ENCODE measurements at places on chromosomes 6 and 20.

GRCh38 chr6:160742090-160742489 lies 40.0 kb downstream of the PLG start:
- DNase-seq = no peak

DNA sequence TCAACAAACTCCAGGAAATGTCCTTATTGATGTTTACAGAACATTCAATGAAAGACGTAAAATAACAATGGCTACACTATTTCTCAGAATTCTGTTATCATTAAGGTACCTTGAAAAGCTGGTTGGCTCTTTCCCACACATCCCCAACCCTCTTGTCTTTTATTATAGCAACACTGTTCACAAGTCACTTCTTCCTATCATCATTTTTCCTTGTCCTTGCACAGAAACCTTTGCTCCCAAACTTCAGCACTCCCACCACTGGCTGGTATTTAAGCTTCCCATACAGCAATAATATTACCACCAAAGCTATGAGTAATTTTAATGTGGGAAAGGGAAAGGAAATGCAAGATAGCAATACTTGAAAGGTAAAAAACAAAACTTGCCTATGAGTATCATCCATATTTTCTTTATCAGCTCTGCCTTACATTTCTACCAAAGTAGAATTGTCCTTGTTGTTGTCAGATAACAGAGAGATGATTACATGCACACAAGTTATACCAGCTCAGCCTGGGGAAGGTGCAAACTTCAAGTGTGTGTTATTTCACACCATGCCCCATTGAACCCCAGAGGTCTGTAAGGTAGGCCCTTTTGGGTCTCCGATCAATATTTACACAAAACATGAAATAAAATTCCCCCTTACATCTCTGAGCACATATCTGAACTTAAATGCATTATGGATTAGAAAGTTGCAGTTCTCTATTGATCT lies 32.2 kb downstream of the ARHGAP18 start:
- no peak for DNase-seq

- DNase-seq = no peak
These were observed 142.0 kb upstream of the ZNF217 start for GRCh38 chr20:53735536-53736050.

- no peak for DNase-seq
These were observed at the start of gene CALHM5 for GRCh38 chr6:116511424-116512110. CALHM5 (plus strand) TSS chr6:116511639; CDS start chr6:116511697, 58 bp downstream.

DNA sequence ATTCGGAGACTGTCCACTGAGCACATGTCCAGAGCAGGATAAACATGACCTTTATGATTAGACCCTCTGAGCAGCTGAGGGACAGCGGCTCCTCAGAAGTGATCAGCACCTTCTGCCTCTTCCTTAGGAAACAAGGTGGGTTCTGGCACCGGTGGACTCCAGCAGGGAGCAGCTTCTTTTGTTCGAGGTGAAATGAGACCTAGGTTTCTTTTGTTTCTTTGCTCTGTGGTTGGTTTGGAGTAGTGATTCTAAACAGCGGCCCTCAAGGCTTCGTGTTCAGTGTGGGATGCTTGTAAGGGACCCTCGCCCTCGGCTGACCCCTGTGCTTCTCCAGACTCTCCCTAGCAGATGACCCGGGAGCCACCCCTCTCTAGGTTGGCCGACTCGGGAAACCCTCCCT lies 14.6 kb upstream of the FRMD1 start:
- no peak for DNase-seq

GRCh38 chr6:120938876-120939472 lies 395.3 kb downstream of the TBC1D32 start:
- no peak for DNase-seq

DNA sequence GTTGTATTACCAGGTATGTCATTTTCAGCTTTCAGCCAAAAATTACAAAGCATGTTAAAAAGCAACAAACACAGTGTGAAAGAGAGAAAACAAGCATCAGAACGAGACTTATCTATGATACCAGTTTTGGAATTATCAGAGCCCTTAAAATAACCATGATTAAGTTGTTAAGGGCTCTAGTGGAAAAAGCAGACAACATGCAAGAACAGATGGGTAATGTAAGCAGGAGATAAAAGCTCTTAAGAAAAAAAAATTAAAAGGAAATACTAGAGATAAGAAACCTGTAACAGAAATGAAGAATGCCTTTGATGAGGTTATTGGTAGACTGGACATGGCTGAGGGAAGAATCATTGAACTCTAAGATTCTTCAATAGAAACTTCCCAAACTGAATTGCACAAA lies 127.5 kb upstream of the SCGN start:
- no peak for DNase-seq

- no peak for DNase-seq
These were observed 674 bp downstream of the NRSN1 start for GRCh38 chr6:24126586-24127192.

GRCh38 chr20:53855733-53856132 lies 214.7 kb downstream of the BCAS1 start:
- no peak for DNase-seq

GRCh38 chr6:72974276-72974675 lies 251.0 kb downstream of the KHDC1L start:
- DNase-seq = no peak
